ENCODE measurements at places on chromosomes 5 and 9. TPM values are rescaled to one million over a fixed set of nuclear protein-coding genes. Genes with fewer than 3 reads are reported as not detected.

DNA sequence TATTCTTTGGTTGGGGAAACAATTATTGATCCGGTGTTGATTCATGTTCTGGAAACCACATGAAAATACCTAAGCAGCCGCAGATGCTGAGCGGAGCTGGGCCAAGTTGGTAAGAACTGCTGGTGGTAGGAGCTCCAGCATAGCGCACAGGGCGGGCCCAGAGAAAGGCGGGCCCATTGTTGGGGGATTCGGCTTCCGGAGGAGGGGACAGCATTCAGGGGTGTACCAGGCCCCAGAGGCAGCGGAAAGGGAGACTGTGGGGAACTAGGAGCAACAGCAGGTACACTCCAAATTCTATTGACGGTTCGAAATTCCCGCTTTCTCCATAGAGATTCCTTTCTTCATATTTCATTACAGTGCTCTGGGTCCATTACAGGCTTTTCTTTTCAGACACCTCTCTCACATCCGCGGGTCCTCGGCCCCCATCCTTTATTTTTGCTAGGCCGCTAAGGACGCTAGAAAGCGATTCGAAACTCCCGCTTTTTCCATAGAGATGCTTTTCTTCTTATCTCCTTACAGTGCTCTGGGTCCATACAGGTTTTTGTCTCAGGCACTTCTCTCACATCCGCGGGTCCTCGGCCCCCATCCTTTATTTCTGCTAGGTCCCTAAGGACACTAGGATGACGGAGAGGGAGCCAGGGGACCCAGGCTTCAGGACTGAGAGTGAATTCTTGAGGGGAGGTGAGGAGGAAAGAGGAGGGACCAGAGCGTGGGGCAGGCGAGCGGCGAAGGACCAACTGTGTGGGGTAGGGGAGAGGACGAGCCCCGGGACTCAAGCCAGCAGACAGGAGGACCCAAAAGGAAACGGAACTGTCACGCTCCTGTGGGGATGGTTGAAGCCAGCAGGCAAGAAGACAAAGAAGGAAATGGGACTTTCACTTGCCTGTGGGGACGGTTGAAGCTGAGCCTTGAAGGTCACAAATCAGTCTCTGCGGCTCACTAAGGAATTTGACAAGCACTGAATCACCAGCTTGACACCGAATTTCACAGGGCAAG, at the start of gene CCDC152:
TSS of gene CCDC152 (plus strand) at position 213 of the 996 bp plus-strand sequence. CDS start 2,304 bp downstream, outside the sequence.
- DNase-seq: peak; percentile 64

DNA sequence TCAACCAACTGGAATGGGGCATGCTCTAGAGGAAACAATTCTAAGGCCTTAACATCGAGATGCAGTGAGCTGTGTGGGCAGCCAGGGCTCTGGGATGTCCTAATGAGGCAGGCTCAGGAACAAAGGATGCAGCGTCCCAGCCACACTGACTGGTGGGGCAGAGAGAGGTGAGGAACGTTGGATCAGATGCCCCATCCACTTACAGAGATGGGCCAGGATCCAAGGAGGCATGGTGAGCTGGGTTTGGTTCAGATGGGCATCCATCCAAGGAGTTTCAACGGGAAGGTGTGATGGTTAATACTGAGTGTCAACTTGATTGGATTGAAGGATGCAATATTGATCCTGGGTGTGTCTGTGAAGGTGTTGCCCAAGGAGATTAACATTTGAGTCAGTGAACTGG, 15.5 kb upstream of the MARCHF6 start:
- no peak for DNase-seq

DNA sequence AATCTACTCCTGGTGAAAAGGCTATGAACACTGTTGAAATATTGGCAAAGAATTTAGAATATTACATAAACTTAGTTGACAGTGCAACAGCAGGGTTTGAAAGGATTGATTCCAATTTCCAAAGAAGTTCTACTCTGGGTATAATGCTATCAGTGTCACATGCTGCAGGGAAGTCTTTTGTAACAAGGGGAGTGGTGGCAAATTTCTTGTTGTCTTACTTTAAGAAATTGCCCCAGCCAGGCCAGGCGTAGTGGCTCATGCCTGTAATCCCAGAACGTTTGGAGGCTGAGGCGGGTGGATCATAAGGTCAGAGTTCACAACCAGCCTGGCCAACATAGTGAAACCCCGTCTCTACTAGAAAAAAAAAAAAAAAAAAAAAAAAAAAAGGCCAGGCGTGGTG, 86.3 kb upstream of the OTULINL start:
- no peak for DNase-seq

FBP2 gene
- not detected for total RNA-seq

B4GALT7 gene
- 15.8 TPM for total RNA-seq

FBN2 gene
- 1.3 TPM for total RNA-seq

IRF1 gene
- total RNA-seq: 15.7 TPM

DNA sequence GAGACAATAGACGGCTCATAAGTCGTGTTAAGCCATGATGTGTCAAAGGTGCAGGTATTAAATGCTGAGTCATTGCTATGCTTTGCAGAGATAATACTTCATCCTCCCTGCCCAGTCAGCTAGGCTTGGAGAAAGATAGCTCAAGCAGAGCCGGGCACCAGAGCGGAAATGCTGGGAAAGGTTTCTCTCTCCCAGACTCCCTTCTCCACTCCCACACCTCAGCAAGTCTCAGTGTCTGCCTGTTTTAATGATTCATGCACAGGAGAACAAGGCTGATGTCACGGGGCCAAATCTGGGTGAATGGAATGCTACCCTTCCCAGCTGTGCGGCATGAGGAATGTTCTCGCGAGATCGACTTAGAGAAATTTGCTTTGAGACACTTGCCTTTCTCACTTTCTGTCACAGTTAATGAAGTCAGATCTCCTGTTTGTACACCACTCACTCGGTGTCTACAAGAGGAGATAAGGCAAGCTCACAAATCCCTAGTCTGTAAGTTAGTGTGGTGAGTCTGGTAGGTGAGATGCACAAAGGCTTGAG, 204.4 kb downstream of the EFNA5 start:
- no peak for DNase-seq

AFF4 gene
- 37.3 TPM for total RNA-seq

GRCh38 chr9:131433302-131433854, 39.5 kb downstream of the PRRC2B start:
- no peak for DNase-seq

VCAN gene
- 190 TPM for total RNA-seq

Measured in right cardiac atrium (tissue), 5 donors.